ENCODE measurements at places on chromosomes 3 and 15.

GRCh38 chr3:83457551-83457950 lies 1501.2 kb upstream of the CADM2 start:
- no peak overlapping the region for H3K4me3 ChIP-seq
- H3K4me1 ChIP-seq, result peaks cover 40% of the 10 kb centered on the region
- H3K36me3 ChIP-seq, result no peaks in the 10 kb centered on the region
- no peak overlapping the region for H3K27ac ChIP-seq
- H3K27me3 ChIP-seq, result no peaks in the 10 kb centered on the region

DNA sequence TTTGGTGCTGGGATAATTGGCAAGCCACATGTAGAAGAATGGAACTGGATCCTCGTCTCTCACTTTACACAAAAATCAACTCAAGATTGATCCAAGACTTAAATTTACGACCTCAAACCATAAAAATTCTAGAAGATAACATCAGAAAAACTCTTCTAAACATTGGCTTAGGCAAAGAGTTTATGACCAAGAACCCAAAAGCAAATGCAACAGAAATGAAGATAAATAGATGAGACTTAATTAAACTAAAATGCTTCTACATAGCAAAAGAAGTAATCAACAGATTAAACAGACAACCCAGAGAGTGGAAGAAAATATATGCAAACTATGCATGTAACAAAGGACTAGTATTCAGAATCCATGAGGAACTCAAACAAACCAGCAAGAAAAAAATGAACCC lies 80.1 kb downstream of the CLDN1 start:
- no peak for DNase-seq
- H3K4me3 ChIP-seq, result no peak overlapping the region
- H3K27me3 ChIP-seq, result no peaks in the 10 kb centered on the region

GRCh38 chr15:67085237-67085817 lies 19.9 kb downstream of the SMAD3 start:
- no peak overlapping the region for H3K27ac ChIP-seq
- no peak for DNase-seq
- H3K4me1 ChIP-seq, result peaks cover 88% of the 10 kb centered on the region
- H3K27me3 ChIP-seq, result no peaks in the 10 kb centered on the region
- peaks cover 4% of the 10 kb centered on the region for H3K36me3 ChIP-seq

GRCh38 chr3:183122257-183122932 lies 23.1 kb upstream of the MCCC1 start:
- no peak overlapping the region for H3K4me3 ChIP-seq
- no peak for DNase-seq
- H3K36me3 ChIP-seq, result no peaks in the 10 kb centered on the region
- H3K4me1 ChIP-seq, result no peaks in the 10 kb centered on the region
- H3K27me3 ChIP-seq, result peaks cover 13% of the 10 kb centered on the region
- H3K27ac ChIP-seq, result no peak overlapping the region

- DNase-seq, result no peak
- H3K4me1 ChIP-seq, result no peaks in the 10 kb centered on the region
- H3K36me3 ChIP-seq, result peaks cover 49% of the 10 kb centered on the region
- no peak overlapping the region for H3K4me3 ChIP-seq
Observed at GRCh38 chr3:136473716-136474326, 223.7 kb downstream of the PCCB start.

- no peak for DNase-seq
- H3K27me3 ChIP-seq, result no peaks in the 10 kb centered on the region
- H3K4me3 ChIP-seq, result no peak overlapping the region
Observed at GRCh38 chr3:175255698-175256097, 396.6 kb downstream of the NAALADL2 start.

- DNase-seq, result no peak
- peaks cover 26% of the 10 kb centered on the region for H3K36me3 ChIP-seq
- no peaks in the 10 kb centered on the region for H3K27me3 ChIP-seq
- no peak overlapping the region for H3K27ac ChIP-seq
Observed at GRCh38 chr3:111813979-111814378, 45.1 kb upstream of the PHLDB2 start.

DNA sequence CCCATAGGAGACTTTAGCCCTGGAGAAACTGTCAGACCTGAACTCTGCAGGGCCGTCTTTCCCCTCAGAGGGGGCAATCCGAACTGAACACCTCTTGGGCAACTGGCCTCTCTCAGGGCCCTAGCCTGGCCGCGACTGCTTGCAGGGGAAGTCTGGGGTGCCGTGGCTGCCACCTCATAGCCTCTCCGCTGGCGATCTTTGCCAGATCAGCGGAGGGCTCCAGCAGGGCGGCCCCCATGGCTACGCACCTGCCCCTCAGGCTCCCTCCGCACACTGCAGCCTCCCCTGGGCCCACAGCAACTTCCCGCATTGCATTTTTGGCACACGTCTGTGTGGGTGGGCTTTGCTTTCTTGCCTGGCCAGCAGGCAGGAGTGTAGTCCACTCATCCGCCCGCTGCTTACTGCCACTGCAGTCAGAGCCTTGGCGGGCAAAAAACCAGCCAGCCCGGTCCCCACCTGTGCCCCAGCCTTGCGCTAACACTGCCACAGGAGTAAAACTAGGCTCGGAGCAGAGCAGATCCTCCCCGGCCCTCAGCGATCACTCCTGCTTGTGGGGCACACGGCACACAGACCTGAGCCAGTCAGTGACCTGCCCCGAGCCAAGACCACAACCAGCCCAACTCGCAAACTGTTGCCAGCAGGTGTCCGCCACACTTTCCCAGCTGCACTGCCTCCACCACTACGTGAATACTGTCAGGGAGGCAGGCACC lies 266.8 kb upstream of the CBLB start:
- DNase-seq, result no peak
- H3K4me3 ChIP-seq, result no peak overlapping the region
- peaks cover 16% of the 10 kb centered on the region for H3K4me1 ChIP-seq
- no peaks in the 10 kb centered on the region for H3K36me3 ChIP-seq
- H3K27ac ChIP-seq, result no peak overlapping the region

GRCh38 chr3:126956866-126957650 lies 25.9 kb upstream of the PLXNA1 start:
- peak; percentile 16 for DNase-seq
- no peaks in the 10 kb centered on the region for H3K27me3 ChIP-seq
- H3K4me3 ChIP-seq, result no peak overlapping the region
- H3K27ac ChIP-seq, result no peak overlapping the region

GRCh38 chr15:33766389-33766788 lies 201.9 kb upstream of the CHRM5 start:
- H3K27ac ChIP-seq, result no peak overlapping the region
- no peaks in the 10 kb centered on the region for H3K36me3 ChIP-seq
- no peak for DNase-seq
- H3K4me3 ChIP-seq, result no peak overlapping the region
- H3K4me1 ChIP-seq, result no peaks in the 10 kb centered on the region

GRCh38 chr3:197793247-197793646 lies 2.2 kb downstream of the LRCH3 start:
- H3K27me3 ChIP-seq, result no peaks in the 10 kb centered on the region
- peak overlapping the region; percentile 41 for H3K4me3 ChIP-seq
- peaks cover 24% of the 10 kb centered on the region for H3K4me1 ChIP-seq

All from WTC11 (cell line).